ENCODE measurements at places on chromosomes 11 and 22.

DNA sequence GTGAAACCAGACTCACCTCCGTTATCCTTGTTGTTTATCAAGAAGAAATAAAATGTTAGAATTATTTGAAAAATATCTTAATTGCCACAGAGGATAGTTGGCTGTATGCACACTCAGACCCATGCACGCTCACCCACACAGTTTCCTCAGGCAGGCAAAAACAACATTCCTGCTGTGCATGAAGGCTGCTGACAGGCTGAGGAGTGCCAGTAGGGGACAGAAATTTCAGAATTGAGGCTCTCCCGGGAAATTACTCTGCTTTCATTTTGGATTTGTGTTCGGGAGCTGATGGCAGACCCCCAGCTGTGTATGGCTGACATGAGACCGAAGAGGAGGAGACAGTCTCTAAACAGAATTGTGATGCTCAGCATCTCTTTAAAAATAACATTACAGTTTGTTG, 87.5 kb downstream of the AMOTL1 start:
- DNase-seq: no peak

- DNase-seq: no peak
Observed at GRCh38 chr11:16790486-16791190, 52.2 kb downstream of the C11orf58 start.

DNA sequence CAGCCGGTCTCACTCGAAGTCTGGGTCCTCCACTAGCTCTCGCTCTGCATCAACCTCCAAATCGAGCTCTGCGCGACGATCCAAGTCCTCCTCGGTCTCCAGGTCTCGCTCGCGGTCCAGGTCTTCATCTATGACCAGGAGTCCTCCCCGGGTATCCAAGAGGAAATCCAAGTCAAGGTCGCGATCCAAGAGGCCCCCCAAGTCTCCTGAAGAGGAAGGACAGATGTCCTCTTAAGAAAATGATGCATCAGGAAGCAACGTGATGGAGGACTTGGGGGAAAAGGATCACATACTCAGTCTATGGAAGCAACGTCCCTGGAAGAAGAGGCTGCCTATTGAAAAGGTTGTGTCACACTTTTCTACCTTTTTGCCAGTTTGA, 1.1 kb downstream of the SRSF8 start:
- DNase-seq: no peak

DNA sequence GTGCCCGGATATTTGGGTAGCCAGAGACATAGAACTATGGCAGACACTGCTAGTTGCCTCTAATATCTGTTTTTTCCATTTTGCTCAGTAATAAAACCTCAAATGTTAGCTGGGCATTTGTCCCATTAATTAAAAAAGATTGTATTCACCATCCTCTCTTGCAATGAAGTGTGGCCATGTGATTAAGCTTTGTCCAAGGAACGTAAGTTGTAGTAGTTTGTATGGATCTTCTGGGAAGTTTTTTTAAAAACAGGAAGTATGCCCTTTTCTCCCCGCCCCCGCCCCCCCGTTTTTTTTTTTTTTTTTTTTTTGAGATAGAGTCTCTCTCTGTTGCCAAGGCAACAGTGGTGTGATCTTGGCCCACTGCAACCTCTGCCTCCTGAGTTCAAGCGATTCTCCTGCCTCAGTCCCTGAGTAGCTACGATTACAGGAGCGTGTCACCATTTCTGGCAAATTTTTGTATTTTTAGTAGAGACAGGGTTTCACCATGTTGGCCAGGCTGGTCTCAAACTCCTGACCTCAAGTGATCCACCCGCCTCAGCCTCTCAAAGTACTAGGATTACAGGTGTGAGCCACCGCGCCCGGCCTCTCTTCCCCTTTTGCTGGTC, 1.7 kb upstream of the TMEM135 start:
- DNase-seq: no peak

DNA sequence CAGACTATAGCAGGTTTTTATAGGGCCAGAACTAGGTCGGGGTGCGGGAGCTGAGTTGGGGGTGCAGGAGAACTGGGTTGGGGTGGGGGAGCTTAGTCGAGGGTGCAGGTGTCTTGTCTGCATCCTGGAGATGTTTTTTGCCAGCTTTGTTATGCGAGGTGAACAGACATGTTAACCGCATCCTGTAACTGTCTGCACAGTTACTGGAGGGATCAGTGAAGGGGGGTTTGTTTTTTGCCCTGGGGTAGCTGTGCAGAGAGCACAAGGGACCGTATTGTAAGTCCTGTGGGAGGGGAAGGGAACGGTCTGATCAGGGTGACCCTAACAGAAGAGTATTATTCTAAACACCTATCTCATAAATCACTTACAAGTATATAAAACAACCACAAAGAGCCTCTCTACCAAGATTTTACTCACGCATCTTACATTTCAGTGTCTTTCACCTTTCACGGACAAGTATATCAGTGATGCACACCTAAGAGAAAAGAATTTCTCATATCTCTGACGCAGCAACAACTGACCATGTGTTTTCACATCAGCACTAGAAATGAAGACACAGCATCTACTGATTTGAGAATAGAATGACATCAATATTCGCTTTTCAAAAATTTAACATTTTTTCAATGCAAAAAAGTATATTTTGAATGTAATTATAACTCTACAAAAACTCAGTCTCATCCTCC, 20.8 kb downstream of the ZNF195 start:
- no peak for DNase-seq

GRCh38 chr11:83864412-83865057, 578.4 kb upstream of the CCDC90B start:
- no peak for DNase-seq

DNA sequence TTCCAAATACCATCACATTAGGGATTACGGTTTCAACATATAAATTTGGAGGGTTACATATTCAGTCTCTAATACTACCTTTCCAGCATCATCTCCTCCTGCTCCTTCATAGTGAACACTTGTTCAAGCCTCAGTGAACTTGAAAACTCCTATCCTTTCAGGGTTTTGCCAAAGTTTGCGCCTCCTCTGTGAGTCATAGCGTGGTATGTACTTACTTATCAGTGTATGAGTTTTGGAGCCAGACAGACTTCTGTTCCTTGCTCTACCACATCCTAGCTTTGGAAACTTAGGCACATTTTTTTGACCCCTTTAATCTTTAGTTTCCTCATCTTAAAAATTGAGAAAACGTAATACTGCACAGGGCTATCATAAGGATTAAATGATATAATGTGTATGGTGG, 160.1 kb upstream of the ZC3H12C start:
- no peak for DNase-seq

DNA sequence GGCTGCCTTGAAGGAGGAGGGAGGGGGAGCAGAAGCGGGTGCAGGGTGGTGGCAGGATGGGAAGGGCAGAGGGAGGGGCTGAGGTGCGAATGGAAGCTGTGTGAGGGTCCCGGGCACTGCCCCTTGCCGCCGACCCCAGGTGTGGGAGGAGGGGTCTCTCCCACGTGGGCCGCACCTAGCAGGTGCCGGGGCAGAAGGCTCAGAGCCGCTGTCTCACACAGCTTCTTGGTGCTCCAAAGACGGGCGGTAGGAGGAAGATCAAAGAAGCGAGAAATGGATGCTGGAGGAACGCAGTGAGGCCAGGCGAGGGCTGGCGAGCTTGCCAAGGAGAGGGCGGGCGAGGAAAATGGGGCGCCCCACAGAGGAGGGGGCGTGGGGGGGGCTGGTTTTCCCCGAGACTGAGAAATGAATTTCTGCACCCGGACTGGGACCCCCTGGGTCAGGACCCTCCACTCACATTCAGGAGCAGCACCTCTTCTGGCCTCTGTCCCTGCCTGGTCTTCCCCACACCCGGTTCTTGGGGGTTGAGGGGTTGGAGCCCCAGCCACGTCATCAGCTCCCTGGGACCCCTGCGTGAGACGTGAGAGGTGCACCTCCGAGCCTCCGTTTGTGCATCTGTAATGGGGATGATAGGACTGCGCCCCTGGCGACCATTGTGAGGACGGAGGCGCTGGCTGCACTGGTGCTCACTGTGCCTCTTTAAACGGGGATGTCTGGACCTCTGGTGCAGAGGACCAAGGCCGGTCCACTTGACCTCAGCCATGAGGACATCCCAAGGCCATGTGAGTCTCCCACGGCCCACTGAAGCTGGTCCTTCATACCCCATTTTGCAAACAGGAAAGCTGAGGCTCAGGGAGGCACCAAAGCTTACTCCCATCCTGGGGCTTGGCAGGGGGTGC, 16.8 kb downstream of the LSP1 start:
- DNase-seq: no peak

GRCh38 chr11:696955-697491, 1.4 kb downstream of the TMEM80 start:
- no peak for DNase-seq

DNA sequence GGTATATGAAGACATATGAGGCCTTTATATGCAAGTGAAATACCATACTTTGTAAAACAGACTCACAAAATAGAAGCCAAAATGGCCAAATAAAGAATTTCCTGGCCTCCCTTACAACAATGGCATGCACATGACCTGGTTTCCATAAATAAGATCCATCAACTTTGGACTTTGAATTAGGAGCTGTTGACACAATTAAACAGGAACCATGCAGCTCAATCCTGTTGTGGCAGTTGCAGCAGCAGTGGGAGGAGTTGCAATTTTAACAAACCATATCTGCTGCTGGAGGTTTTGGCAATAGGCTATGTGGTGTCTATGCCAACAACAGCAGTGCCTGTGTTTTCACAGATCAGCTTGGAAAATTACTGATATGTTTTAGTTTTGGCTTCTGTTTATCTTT, 818.6 kb downstream of the FAM181B start:
- no peak for DNase-seq

GRCh38 chr11:111823131-111823530, 48.2 kb downstream of the ALG9 start:
- no peak for DNase-seq

GRCh38 chr11:70364745-70365543, 33.4 kb upstream of the CTTN start:
- DNase-seq: no peak

DNA sequence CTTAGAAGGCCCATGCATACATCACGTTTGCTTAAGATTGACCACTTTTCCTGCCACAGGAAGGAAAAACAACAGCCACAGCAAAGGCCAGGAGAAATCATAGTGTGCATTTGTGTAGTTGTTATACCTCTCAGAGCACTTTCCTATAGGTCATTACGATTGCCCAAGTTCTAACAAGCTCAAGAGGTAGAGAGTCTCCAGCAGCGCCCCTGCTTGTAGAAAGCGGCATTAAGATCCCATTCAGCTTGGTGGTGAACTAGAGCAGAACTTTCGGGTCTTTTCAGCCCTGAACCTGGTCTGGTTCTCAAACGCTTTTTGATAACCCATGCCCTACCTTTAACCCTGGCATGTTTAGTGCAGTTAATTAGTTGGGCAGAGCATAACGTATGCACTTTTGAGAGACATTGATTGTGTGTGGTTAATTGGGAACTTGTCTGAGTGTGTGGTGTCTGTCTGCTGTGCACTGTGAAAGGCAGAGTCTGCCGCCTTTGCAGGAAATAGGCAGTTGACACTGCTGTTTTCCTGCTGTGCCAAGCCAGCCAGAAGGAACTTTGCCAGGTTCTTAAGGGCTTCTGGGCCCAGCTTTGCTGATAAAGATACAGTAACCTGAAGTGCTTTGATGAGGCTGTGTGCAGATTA, 109.9 kb upstream of the CLMP start:
- no peak for DNase-seq

GRCh38 chr22:50270666-50271394, 650 bp upstream of the MAPK11 start:
- no peak for DNase-seq

GRCh38 chr22:33577862-33578411, 342.3 kb downstream of the LARGE1 start:
- DNase-seq: no peak

Measured in NCI-H187 treated with DMSO at 0.1 percent for 48 hours (cell line).